SK-N-MC (cell line): ENCODE measurements at places on chromosomes 6 and 20.

- DNase-seq = no peak
These were observed 143.8 kb upstream of the FAM83B start for GRCh38 chr6:54702772-54703171.

GRCh38 chr6:82902290-82902689 is 163.4 kb downstream of the UBE3D start:
- no peak for DNase-seq

- no peak for DNase-seq
These were observed 219.4 kb upstream of the MYLIP start for GRCh38 chr6:15909290-15910070.

GRCh38 chr6:138087593-138088325 is 19.5 kb downstream of the PERP start:
- DNase-seq = no peak

DNA sequence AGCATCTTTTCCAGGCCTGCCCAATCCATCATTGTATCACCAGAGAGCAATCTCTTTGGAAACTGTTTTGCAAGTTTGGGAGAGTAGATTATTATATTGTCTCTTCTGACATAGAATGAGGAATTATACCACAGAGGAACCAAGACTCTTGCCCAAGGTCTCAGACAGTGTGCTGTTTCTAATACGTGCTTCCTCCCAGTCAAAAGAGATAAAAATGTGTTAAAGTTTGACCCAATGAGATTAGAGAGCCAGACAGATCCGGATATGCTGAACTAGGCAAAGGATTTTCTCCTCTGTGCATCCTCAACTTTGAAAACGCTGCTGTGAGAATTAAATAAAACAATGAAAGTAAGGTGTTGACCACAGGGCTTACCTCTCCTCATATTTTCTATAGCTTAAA is 18.6 kb upstream of the NT5E start:
- DNase-seq = no peak
